GOT3 (cell line): ENCODE measurements at places on chromosomes 7 and 10.

GRCh38 chr7:93228302-93228701 lies 2.0 kb upstream of the HEPACAM2 start:
- no peak for DNase-seq

DNA sequence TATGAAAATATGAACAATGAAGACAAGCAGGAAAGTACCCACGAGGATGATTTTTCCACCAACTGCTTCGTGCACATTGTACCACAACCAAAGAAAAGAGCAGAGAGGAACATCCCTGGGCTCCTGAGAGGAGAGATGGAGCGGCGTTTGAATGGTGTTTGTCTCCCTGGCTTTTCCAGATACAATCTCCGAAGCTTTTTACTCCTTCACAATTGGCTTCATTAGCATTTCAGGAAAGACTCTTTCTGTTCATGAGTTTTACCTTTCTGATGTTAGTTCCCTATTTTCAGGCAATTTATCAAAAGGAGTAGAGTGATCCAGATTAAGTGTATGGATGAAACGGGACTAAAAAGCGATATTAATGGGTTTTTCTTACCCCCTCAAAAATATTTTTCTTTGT lies 49.3 kb downstream of the LYZL2 start:
- DNase-seq, result no peak

DNA sequence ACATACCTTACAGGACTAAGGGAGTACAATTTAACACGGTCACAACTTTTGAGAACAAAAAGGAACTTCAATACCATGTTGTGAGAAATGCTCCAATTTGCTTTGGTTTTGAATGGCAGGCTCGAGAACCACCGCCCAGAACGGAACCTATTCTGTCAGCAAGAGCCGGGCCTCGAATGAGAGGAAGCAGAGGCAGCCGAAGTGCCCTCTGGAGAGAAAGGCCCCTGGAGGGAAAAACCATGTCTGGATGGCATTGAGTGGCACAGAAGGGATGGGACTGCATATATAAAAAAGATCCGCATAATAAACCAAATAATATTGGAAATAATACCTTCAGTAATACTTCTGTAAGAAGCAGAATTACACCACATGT lies 85.6 kb downstream of the CHST15 start:
- DNase-seq, result no peak

DNA sequence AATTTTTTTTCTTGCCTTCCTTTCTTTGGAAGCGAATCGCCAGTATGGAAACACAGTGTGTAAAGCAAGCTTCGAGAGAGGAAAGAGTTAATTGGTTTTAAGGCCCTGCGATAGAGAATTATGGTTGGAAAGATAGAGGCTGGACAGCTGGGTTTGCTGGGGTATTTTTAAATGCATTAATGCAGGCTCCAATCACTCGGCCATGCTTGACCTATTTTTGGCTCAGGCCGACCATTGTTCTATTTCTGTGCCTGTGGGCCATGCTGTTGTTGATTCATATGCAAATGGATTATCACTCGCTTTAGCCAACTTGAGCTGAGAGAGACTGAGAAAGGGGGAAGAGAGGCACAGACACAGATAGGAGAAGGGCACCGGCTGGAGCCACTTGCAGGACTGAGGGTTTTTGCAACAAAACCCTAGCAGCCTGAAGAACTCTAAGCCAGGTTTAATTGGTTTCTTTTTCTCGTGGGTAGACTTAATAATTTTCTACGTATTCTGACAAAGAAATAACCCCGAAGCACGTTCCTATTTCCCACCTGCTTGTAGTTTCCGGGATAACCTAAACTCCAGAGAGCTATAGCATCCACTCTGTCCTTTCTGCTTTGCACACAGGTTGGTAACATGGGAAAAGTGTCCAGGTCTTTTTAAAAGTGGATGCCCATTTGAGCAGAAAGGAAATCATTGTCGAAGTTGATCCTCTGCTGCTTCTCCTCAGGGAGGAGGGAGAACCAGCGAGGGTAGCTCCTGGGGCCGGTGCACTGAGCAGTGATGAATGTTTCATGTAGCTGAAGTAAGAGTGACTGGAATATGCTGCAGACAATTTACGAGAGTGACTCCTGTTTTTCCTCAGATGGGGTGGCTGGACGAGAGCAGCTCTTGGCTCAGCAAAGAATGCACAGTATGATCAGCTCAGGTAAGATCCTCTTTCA lies at the start of gene HDAC9:
Gene HDAC9, plus strand, starts transcription at position 338 of the 929 bp plus-strand sequence. Its CDS starts 554 bp downstream, at position 892.
- DNase-seq, result no peak

GRCh38 chr7:8177109-8177933 lies 84.6 kb downstream of the ICA1 start:
- no peak for DNase-seq

- DNase-seq, result no peak
Observed at GRCh38 chr7:102119925-102120324, 166.7 kb upstream of the SH2B2 start.

DNA sequence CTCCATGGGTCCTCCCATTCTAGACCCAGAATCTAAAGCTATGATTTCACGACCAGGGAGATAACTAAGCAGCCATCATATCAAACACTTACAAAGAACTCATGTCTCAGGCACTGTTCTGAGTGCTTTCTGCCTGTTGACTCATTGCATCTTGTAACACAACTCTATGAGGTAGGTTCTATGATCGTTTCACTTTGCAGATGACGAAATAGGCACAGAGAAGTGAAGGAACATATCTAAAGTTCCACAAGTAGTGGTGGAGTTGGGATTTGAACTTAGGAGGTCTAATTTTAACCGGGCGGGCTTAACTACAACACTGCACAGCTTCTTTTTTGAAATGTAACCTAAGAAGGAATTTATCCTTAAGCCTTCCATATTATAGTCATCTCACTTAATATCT lies 2.9 kb downstream of the RBP4 start:
- no peak for DNase-seq

- DNase-seq, result no peak
Observed at GRCh38 chr10:93512565-93512964, 16.2 kb downstream of the CEP55 start.

- no peak for DNase-seq
Observed at GRCh38 chr7:1452205-1452604, 7.1 kb downstream of the MICALL2 start.

GRCh38 chr7:100371561-100372171 lies 1.6 kb upstream of the PILRA start:
- DNase-seq, result no peak

DNA sequence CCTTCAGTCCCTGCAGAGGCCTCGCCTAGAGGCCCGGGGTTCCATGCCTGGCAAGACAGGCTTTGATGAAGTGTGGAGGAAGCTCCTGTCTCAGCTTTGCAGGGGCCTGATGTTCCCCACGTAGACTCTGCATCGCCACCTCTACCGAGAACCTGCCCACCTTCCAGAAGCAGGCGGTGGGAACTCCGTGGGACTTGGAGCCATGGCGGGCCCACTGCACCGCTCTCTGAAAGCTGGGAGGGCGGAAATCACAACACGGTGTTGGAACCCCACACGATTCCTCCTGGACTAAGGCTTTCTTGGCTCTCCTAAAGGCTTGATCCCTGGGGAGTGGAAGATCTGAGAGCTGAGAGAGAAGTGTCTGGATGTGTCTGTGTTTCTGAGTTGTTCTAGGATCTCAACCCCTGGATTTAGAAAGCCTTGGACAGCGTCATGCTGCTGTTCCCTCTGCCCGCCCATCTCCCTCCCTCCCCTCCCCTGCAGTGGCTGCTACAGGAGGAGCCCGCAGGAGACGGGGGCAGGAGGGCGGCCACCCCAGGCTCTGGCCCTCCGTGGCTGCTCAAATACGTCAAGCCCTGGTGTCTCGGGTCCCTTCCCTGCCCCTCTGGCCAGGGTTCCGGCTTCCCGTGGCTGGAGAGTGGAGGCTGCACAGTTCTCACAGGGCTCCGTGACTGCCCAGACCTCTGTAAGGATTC lies 79.7 kb downstream of the VIPR2 start:
- DNase-seq, result no peak

- DNase-seq, result no peak
Observed at GRCh38 chr7:130669085-130669700, 645 bp upstream of the COPG2 start.

DNA sequence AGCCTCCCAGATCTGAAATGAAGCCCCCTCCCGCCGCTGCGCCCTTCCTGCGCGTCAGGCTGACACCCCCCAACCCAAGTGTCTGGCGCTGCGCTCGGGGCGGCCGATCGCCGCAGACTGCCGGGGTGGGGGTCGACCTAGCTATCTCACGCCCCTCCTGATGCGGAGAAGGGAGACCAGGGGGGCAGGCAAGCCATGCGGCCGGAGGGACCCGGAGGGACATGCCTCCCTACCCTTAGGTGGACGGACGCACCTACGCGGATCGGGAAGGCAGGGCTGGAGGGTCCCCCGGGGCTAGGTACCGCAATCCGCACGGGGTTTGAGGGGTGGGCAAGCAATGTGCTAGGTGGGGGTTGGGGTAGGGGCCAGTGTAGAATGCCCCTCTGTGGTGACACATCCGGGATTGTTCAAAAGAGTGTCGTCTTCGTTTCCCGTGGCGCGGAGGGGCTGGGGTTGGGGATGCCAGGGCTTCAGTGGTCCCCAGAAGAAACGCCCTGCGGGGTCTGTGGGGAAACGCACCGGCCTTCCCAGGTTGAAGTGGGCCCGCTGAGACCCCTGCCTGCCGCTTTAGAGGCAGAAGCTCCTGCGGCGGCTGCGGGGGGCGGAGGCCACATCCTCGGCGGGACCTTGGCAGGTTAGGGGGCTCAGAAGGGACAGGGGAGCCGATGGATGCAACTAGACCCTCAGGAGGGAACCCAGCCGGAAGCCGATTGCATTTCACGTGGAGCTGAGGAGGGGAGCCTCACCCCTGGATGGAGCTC lies 913 bp downstream of the ADCYAP1R1 start:
- no peak for DNase-seq

DNA sequence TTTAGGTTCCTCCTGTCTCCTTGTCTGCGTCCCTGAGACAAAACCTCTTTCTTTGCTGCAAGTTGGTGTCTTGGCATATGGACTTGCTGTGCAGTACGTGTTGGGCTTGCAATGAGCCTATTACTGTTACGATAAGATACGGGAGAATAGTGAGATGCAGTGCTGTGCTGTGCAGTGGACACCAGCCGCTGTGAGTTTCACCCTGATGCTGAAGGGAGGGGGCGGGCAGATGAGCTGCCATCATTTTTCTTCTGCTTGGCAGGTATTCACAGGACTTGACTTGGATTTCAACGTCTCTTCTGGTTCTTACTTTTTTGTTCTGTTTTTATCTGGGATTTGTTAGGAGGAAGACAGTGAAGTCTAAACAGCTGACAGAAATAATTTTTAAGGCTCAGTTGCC lies 257.1 kb upstream of the PITRM1 start:
- no peak for DNase-seq

DNA sequence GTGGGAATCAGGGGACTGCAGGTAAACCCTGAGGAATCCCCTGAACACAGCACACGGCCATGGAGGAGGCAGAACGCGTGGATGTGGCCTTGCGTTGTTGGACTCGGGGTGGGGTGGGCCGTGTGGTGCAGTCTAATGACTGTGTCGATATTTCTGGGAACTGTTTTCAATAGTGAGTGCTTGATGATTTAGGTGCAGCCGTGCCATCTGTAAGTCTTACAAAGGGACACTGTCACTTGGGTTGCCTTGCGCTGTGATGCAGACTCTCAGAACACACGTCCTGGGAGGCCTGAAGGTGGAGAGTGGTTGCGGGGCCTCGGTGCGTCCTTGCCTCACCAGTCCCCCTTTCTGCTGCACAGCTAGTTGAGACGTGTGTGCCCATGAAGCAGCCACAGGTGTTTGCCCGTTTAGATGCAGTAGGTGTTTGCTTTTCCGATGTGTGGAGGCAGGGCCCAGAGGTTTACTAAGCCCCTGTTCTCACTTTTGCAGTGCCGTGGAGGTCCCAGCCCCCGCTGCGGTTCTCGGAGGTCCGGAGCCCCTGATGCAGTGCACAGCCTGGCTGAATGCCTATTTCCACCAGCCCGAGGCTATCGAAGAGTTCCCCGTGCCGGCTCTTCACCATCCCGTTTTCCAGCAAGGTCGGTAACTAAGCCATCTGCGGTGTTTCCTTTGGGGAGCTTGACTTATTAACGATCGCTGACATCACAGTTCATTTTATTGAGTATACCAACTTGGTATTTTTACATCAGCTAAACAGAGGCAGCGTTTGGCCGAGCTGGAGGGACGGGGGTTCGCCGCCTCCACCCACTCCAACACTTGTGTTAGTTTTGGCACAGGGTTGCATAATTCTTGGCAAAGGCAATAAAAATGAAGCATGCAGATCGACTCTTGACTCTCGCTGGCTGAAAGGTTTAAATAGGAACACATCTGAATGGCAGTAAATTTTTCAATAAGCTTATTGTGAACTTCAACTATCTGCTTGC lies 240.7 kb downstream of the MGMT start:
- no peak for DNase-seq

DNA sequence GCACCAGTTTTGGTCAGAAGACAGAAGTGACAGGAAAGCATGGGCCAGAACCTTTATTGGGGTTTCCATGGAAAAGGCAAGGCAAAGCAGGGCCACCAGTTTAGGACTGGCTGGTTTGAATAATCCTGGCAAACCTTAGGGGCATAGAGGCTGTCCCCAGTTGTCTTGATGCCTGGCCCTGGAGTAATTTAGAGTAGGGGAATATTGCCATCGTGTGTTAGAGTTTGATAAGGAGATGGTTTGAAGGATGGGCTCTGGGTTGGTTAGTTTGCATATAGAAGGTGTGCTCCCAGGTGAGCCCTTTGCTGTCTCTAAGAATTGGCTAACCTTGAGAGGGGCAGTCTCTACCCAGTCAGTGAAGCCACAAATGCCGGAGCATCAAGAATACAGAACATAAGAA lies 79.6 kb downstream of the ZNF777 start:
- DNase-seq, result no peak

- no peak for DNase-seq
Observed at GRCh38 chr10:64537928-64538327, 1016.7 kb downstream of the REEP3 start.

GRCh38 chr7:74619235-74619860 lies 38.2 kb upstream of the GTF2I start:
- no peak for DNase-seq

DNA sequence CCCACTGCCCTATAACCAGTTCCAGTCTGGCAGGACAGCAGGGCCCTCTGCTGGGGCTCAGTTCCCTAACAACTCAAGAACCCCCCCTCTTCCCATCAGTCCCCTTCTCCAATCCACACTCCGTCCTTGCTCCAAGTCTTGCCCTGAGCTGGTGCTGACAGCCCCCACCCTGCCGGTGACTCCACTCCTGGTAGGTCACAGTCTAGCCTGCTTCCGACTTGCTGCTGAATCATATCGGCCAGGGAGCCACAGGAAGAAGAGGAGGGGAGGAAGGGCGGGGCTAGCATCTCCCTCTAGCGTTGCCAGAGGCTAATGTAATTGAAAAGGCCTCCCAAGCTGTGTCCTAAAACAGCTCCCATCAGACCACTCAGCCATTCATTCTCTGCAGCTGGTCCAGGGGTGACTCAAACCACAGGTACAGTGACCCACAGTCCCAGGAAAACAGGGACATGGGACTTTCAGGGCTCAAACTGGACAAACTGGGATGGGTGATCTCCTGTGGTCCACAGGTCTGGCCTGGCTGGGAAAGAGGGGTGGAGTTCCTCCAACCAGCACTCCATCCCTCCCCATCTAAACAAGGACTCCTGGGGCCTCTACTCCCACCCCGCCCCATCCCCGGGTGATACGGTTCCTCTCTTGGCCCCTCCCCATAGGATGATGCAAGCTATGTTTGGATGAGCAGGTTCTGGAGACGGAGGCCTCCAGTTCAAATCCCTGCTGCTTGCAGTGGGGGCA lies 158.8 kb downstream of the SH3PXD2A start:
- peak; percentile 57 for DNase-seq
